ENCODE measurements at places on chromosomes 1 and 21.

- DNase-seq: no peak
These were observed 5.7 kb downstream of the SLC19A1 start for GRCh38 chr21:45536301-45537081.

GRCh38 chr1:51282605-51283004, 46.5 kb downstream of the RNF11 start:
- no peak for DNase-seq

DNA sequence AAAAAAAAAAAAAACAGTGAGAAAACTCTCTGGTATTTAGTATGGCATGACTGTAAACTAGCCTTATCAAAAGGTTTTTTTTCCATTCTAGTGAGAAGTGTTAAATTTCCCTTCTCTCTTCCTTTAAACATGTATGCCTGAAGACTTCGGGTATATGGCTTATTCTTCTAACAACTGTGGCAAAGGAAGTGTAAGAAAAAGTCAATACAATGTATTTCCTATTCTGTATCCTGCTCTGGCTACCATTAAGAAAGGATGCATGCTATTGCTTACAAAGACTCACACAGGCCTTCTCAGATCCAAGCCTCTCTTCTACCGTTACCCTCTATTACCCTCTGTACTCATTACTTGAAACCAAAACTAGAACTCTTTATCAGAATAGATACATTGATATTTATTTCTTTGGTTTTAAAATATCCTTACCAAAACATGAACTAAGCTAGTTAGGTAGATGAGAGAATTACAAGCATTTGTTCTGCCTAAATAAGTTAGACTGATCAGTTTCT, 8.4 kb downstream of the CEPT1 start:
- no peak for DNase-seq

DNA sequence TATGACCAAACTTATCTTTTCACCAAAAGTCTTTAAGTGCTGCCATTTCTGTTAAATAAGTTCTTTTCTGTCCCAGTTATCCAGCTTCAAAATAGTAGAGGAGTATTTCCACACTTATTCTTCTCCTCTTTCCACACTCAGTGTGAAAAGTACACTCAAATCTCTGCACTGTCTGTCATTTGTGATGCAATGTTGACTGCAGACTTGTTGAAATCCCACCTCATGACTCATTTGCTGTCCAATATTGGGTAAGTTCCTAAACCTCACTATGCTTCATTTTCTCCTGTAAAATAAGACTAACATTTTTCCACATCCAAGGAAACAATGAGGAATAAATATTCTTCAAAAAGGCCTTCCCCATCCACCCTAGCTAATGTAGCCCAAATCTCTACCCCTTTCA, 17.5 kb downstream of the LRRIQ3 start:
- DNase-seq: no peak

- DNase-seq: peak; percentile 50
These were observed 3.6 kb downstream of the CACNA1S start for GRCh38 chr1:201108614-201109013.

GRCh38 chr1:42320708-42321107, 14.3 kb downstream of the FOXJ3 start:
- DNase-seq: no peak

- DNase-seq: no peak
These were observed 50.2 kb downstream of the EEIG2 start for GRCh38 chr1:108610073-108610472.

- no peak for DNase-seq
These were observed 1.7 kb downstream of the OSCP1 start for GRCh38 chr1:36448530-36449056.
